ENCODE measurements at places on chromosomes 1 and 21.

- no peak for DNase-seq
Measured at GRCh38 chr1:60657926-60658325, 424.4 kb upstream of the NFIA start.

DNA sequence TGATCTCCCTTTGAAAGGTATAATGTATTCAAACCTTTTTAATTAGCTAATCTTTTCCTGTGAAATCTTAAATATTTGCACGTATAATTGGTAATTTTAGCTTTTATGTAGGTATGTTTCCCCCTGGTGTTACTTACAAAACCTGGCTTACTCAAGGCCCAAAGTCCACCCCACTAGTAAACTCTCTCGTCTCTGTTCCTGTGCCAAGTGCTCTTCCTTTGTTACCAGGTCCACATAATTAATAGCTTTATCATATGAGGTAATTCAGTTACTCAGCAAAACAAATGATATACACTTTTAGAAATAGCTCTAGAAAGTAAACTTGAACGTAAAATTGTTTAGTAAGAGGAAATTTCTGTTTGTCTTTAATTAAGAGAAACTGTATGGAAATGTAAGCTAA lies 36.7 kb downstream of the NFIA start:
- no peak for DNase-seq

DNA sequence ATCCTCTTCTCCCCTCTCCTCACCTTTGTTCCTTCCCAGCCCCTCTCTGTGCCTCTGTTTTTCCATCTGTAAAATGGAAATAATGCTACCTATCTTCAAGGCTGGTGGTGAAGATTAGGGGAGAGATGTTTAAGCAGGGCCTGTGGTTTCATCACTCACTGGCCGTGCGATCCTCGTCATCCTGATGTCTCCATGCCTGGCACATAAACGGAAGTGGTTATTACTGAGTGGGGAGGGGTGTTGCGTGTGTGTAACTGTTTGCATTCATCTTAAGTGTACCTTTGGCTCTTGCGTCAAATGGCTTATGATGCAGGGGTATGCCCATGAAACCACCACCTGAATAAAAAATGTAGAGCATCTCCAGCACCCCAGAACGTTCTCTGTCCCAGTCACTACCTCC lies 17.2 kb upstream of the C1QA start:
- DNase-seq: no peak

DNA sequence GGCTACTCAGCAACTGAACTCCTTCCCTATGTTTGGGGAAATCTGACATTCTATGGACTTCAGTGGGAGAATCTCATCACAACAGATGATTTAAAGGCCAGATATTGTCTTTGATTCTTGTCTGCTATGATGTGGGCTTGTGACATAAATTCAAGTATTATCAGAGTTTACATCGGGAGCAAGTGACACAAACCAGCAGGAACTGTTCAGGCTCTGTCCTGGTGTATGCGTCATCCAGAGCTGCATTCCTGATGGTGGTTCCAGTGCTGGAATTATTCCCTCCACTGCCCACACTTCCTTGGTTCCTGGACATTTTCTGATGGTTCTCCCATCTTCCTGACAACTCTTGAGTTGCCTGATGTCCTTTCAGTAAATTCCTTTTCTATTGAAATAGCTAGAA lies 10.8 kb upstream of the LSM10 start:
- no peak for DNase-seq

GRCh38 chr1:93625582-93626327 lies 55.9 kb downstream of the BCAR3 start:
- no peak for DNase-seq

Data from non-pigmented ciliary epithelial cell (primary cell).